ENCODE measurements at places on chromosomes 2 and 18. TPM values are rescaled to one million over a fixed set of nuclear protein-coding genes. Genes with fewer than 3 reads are reported as not detected.

The UGT1A8 gene
- total RNA-seq: not detected

The POTEC gene
- total RNA-seq: not detected

The TNFAIP6 gene
- total RNA-seq: 0.75 TPM

The LYG2 gene
- not detected for total RNA-seq

The GNLY gene
- not detected for total RNA-seq

The C1QL2 gene
- total RNA-seq: not detected

The RASGRP3 gene
- total RNA-seq: 0.07 TPM

The HS6ST1 gene
- total RNA-seq: 40.3 TPM

The CNTNAP5 gene
- total RNA-seq: 1.1 TPM

The RNF152 gene
- total RNA-seq: 7.5 TPM

The KIAA2012 gene
- 0.07 TPM for total RNA-seq

Data from neural crest cell (in vitro differentiated cells).